ENCODE measurements at places on chromosomes 2 and 18. TPM values are rescaled to one million over a fixed set of nuclear protein-coding genes. Genes with fewer than 3 reads are reported as not detected.

DNA sequence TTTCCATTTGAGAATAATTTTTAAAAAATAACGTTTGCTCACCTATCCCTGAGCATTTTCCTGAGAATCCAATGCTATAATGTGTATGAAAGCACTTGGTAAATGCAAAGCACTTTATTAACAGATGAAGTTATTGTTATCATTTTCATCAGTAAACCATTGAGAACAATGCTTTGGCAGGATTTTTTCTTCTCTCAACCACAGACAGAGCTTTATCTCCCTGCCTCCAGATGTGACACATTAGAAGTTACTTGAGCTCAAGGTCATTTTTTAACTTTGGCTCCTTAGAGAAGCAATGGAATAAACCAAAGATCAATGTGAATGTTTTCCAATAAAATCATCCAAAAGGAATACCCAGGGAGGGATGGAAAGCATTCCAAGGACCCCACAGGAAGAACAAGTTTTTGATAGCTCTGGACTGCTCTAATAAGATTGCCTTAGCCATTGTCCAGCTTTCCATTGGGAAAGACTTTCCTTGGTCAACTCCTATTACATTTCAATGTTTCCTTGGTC, 118.9 kb upstream of the NT5C1B start:
- no peak for DNase-seq

Gene CNGA3
- total RNA-seq: 0.40 TPM

GRCh38 chr2:239910851-239911640, 114.1 kb downstream of the NDUFA10 start:
- peak; percentile 29 for DNase-seq

Gene UCN
- 2.0 TPM for total RNA-seq

Gene LINC00305
- total RNA-seq: not detected

DNA sequence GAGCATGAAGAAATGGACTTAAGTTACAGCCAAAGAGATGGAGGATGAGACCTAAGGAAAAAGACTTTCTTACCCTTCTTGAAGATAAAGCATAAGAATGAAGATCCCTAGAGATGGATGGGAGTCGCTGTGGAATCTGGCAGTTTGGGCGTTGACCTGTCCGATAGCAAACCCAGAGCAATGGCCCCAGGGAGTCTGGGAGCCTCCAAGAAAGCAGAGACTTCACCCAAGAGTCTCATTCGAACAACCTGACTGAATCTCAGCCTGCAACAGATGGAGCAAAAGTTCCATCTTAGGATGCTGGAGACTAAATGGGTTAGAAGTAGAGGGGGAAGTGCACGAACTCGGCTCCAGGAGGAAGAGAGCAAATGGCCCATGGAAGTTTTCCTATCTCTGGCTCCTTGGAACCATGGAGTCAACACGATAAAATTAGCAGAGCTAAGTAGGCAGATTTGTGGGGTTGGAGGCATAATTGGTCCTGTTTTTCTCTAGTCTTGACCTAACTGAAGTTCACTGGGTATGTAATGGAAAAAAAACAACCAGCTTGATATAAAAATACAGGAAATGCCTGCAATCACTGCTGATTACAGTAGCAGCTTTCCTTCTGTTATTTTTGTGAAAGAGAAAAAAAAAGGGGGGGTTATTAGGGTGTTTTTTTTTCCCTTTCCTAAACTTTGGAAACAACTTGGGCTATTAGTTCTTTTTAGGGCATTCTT, 178.4 kb upstream of the EPAS1 start:
- no peak for DNase-seq

Gene PARD3B
- 31.8 TPM for total RNA-seq

GRCh38 chr2:157479081-157480027, 35.5 kb upstream of the CYTIP start:
- no peak for DNase-seq

DNA sequence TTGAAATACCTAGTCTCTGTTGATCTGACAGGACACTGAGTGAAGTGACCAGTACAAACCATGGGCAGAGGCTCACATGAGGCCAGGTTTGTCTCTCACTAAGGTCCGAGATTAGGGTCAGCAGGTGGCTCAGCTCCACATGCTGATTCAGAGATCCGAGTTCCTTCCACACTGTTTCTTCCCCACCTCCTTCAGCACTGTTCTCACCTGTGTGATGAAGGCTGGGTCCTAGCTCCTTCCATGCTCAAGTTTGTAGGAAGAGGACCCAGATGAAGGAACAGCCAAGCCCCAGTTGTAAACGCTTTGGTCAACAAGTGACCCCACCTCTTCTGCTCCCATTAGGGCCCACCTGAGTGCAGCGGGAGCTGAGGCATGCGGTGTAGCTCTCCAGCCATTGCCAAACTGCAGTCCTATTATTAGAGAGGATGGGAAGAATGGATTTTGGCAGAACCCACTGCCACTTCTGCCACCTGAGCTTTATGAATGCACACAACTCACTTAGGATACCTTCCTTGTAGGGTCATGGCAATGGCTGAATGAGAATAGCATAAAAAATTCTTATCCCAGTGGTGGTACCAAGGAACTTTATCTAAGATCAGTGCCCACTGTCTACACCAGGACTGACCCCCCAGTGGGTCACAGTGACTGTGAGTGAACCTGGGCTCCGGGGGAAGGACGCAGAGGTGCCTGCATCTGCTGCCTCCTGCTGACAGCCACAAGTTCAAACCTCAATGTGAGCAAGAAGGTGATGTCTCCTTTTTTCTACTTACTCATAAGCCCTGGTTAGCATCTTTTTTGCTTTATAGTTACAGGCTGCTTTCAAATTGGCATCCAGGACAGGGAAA, 324.8 kb upstream of the HS6ST1 start:
- DNase-seq: no peak

Gene CD207
- 0.86 TPM for total RNA-seq

DNA sequence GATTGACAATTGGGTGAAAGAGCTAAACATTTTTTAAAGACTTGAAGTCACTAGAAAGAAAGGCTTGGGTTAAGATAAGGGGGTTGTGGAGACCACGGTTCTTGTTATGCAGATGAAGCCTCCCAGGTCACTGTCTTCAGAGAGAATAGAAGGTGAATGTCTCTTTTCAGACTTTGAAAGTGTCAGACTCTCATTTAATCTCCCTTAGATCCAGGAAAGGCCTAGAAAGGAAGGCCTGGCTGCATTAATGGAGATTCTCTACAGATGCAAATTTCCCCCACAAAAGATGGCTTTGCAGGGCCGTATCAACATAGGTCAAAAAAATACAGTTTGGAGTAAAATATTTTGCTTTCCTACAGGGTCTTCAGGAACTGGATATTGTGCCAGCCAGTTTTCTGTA, 193.9 kb downstream of the RTP5 start:
- no peak for DNase-seq

- no peak for DNase-seq
Measured at GRCh38 chr2:16273111-16273510, 332.8 kb downstream of the MYCN start.

Gene ECEL1
- 0.31 TPM for total RNA-seq

DNA sequence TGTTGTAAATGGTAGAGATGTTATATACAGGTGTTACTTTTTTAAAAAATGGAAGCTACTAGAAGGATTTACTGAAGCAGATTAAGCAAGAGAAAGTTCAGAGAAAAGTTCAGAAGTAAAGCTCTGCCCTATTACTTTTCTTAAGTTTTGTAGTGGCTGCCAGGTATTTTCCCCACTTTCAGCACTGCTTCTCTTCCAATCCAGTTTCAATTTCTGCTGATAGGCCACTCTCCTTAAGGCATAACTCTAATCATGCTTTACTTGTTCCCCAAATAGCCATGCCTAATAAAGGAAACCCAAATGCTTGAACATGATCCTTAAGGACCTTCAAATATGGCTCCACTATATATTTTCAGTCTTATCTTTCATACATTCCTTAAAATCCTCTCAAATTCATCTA, 880.8 kb upstream of the CDH2 start:
- no peak for DNase-seq

Gene ACVR1C
- 0.82 TPM for total RNA-seq

DNA sequence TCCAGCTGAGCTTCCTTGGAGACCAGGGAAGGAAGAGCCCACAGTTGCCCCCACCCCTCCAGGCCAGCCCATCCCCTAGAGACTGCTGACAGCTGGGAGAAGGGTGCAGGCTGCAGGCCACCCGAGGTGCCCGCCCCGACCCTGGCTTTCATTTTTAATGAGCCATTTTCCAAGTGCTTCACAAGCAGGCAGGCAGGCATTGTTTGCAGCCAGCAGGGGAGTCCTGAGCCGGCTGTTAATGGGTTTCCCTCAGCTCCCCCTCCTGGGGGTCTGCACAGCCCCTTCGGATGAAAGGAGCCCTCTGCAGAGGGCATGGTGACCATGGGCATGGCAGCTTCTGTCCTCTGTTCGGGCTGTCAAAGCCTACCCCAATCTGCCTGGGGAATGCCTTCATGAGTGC, 94.5 kb downstream of the ZBTB7C start:
- no peak for DNase-seq

- no peak for DNase-seq
Measured at GRCh38 chr2:44980751-44981713, 28.2 kb downstream of the SIX2 start.

GRCh38 chr2:98868548-98869271, 67.3 kb downstream of the CRACDL start:
- no peak for DNase-seq

Gene KLHL14
- total RNA-seq: 0.31 TPM

DNA sequence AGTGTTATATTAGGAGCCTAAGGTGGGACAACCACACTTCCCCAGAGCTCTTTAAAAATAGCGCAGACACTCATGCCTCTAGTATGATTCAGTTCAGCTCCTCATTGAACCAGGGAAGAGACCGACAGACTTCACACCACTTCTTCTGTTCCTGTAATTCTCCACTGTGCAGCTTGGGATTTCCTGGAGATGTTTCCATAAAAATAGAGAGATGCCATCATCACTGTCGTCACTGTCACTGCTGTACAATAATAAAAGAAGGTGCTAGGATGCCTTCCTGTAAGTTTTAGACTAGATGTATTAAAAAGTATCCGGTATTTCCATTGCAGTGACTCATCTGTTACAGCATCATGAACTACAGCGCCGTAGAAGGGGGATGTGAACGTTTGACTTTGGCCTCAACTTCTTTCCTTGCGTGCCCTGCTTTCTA, 110.9 kb downstream of the FAM210A start:
- no peak for DNase-seq

Gene MATN3
- 3.6 TPM for total RNA-seq

GRCh38 chr2:8432706-8433336, 249.0 kb upstream of the ID2 start:
- DNase-seq: no peak

GRCh38 chr2:99753505-99753904, 263.7 kb upstream of the REV1 start:
- DNase-seq: no peak

DNA sequence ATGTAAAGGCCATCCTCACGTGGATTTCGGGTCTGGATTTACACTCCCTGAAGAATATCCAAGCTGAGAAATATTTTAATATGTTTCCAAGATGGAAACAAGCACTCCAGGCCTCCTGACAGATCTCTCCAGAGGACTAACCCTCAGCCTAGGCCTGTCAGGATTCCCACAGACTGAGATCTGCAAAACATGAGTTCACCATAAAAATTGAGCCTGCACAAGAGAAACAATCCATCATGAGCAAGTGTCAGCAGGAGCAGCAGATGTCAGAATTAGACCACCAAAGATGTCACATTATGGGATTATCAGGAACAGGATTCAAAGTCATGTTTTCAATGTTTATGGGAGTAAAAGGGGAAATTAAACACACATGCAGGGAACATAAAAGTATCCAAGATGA, 191.3 kb downstream of the TFCP2L1 start:
- no peak for DNase-seq

DNA sequence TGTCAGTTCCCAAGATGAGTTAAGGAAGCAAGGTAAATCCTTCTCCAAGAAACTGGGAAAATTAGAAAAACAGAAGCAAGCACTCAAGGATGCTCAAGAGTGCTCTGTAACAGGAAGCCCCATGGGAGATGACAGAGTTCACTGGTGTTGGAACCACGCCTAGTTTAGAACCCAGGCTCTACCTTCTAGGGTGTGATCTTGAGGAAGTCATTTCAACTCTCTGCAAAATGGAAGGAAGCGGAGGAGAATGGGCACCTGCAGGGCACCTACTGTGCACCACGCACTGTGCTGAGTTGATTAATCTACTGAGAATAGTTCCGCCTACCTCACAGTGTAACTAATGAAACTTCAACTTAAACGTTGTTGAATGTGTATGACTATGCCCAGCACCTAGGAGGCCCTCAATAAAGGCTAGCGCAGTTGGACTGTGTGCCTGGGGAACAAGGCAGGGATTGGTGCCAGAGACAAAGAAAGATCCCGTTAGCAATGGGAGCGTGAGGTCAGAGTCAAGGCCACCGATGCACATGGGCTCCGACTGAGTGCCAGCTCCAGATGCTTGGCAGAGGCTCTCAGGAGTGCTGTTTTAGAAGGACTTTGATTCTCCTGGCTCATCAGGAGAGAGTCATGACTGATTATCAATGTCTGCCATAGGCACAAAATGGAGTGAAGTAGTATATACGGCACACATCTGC, 93.7 kb downstream of the MAPK4 start:
- no peak for DNase-seq

GRCh38 chr2:236093134-236093533, 75.1 kb downstream of the GBX2 start:
- no peak for DNase-seq

GRCh38 chr18:65651192-65651591, 99.6 kb upstream of the CDH7 start:
- DNase-seq: no peak

Gene SERPINB3
- not detected for total RNA-seq

DNA sequence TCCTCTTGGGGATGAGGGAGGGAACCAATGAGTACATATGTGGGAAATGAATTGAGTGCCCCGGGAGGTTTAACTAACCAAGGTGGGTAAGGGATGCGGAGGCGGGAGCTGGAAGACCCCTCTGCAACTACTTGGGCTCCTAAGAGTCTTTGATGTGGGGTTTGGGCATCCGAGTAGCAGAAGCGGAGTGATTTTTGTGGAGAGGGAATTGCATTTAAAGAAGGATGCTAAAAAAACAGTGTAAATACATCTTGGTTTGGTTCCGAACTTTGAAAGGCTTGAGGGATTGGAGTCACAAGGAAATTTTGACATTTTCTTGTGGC, 215.7 kb downstream of the MCFD2 start:
- no peak for DNase-seq

DNA sequence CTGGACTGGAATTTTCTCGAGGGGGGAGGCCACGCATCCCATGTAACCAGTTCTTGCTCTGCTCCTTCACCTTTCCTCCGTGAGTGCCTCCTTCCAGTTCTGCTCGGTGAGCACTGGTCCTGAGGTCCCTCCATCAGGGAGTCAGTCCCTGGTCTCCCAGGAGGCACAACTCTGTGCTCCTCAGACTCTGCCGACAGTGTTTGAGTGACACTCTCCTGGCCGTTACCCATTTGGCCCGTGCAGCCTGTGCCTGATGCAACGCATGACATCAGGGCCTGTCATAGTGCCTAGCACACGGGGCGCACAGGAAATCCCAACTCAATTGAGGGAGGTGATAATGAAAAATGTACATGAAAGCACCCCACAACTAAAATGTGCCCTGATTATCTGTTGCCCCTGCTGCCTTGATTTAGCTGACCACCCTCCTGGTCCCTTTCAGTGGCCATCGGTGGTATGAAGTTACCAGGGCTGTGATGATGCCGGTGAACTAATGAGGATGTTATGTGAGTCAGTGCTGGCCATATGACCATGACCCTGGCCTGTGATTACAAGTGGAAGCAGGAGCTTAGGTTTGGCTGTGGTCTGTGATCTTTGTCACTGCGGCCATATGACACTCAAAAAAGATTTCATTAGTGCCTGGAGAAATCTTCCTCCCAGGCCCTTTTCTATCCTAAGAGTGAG, 144.6 kb downstream of the TDRD15 start:
- no peak for DNase-seq

- DNase-seq: peak; percentile 25
Measured at GRCh38 chr2:106833256-106833655, 52.7 kb downstream of the ST6GAL2 start.

Gene OSR1
- total RNA-seq: 36.2 TPM
